NCI-H1105 treated with DMSO at 0.1 percent for 48 hours (cell line): ENCODE measurements at places on chromosomes 11 and 22.

- no peak for DNase-seq
These were observed 47.9 kb downstream of the ZNF280B start for GRCh38 chr22:22460635-22461034.

GRCh38 chr11:65672180-65672860 lies 9.6 kb upstream of the RELA start:
- no peak for DNase-seq

- DNase-seq, result no peak
These were observed 263.3 kb upstream of the SORL1-AS1 start for GRCh38 chr11:121716060-121716459.

- DNase-seq, result no peak
These were observed 7.0 kb upstream of the ARHGAP42 start for GRCh38 chr11:100680070-100680469.

DNA sequence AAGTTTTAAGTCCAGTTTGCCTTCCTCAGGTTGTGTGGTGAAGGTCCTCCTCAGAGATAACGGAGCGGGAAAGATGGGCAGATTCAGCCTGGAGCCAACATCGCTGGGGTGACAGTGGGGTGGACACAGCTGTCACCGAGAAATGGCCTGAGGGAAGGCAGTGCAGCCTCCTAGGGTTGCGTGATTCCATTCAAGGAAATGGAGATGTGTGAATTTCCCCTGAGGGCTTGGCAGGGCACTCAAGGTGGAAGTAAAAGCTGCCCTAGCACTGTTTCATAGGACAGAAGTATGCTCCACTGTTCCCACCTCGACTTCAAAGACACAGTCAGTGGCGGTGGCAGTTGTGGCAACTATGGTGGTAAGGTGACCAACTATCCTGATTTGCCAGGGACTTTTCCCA lies 15.4 kb upstream of the CAT start:
- DNase-seq, result no peak

DNA sequence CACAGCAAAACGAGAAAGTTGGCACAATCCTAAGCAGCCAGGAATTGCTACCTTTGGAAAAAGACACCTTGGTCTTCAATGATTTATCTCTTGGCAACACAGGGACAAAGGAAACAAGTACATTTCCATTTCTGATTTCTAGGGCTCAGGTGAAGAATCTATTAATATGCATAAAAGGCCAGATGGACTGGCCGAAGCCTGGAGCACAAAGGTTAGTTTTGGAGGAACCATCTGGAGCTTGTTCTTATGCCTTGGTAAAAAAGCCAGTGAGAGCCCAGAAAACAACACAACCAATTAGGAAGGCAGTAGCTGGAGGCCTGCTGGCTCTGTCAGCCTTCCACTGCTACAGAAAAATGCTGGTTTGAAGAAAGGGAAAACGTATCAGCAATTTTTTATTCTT lies 713.5 kb upstream of the API5 start:
- no peak for DNase-seq

GRCh38 chr11:120065876-120066275 lies 72.0 kb downstream of the TRIM29 start:
- no peak for DNase-seq

DNA sequence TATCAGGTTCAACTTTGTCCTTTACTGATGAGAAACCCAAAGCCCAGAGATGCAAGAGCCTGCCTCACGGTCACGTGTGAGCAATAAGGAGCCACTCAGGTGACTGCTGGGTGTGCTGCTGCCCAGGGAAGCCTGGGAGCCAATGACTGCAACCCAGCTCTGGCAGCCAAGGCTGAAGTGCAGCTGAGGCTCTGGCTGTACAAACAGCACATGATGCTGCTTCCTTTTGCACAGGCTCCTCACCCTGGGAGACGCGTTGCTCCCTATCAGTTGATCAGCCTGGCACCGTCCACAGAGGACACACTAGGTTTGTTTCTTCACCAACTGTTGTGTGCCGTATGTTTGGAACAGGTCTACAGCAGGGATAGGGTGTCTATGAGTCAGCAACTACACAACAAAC lies 168.7 kb downstream of the EFCAB6 start:
- DNase-seq, result no peak

DNA sequence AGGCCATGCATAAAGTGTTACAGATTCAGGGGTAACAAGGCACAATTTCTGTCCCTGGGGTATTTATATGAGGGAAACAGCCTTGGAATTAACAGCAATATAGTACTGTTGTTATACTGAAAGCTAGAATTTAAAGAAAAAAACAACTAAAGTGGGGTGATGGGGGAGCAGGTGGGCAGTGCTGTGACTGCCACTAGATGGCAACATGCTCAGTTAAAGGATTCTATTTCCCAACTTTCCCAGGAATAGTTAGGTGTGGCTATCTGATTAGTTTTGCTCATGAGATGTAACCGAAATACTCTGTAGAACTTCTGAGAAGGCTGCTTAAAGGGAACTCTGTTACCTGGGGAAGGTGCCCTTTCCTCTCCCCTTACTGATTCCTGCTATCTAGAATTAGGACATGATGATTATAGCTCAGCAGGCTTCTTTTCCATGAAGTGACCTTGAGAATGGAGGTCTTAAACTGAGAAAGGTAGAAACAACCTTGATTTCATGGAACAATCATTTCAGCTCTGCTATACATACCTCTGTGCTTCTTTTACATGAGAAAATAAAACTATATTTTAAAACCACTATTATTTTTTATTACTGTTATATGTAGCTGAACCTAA lies 102.6 kb downstream of the RELT start:
- peak; percentile 39 for DNase-seq

- peak; percentile 70 for DNase-seq
These were observed 28.2 kb downstream of the PHLDB1 start for GRCh38 chr11:118635642-118636041.

GRCh38 chr11:16814410-16815046 lies 76.1 kb downstream of the C11orf58 start:
- DNase-seq, result no peak

DNA sequence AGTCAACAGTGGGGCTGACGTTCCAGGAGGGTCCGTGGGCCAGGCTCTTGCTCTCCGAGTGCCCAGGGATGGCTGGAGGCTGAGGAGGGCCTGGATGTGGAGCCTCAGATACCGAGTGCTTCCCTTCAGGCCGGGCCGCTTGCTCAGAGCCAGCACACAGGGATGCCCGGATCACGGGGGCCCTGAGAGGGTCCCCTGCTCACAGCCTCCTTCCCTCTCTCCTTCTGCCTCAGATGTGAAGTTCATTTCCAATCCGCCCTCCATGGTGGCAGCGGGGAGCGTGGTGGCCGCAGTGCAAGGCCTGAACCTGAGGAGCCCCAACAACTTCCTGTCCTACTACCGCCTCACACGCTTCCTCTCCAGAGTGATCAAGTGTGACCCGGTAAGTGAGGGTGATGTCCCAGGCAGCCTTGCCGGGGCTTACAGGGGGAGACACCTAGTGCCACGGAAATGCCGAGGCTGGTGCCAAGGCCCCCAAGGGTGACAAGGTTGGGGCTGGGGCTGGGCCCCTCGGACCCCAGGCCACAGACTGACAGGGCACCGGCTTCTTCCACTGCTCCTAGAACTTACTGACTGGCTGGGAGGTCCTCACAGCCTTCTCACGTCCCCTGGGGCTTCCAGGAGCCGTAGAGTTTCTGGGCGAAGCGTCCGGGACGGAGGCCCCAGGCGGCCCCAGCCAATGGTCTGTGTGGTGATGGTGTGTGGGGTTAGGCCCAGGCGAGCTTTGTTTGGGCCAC lies 7.0 kb downstream of the CCND1 start:
- DNase-seq, result no peak

DNA sequence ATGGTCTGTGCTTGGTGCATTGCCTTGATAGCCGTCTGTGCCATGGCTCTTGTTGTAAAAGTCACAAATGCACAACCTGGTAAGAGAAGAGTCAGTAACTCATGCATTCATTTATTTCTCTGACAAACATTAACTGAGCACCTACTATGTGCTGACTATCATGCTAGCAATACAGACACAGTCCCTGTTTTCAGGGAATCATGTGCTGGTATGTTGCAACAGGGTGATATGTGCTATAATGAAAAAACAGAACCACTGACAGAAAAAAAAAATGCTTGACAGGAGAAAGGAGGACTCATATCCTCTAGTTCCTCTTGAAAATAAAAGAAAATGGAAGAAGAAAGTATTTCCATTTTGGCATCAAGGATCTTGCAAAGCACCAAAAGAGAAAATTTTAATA lies 34.5 kb upstream of the RAPSN start:
- DNase-seq, result no peak

GRCh38 chr22:41579997-41580355 lies 9.7 kb downstream of the PMM1 start:
- DNase-seq, result no peak

- no peak for DNase-seq
These were observed 461.4 kb upstream of the KIRREL3 start for GRCh38 chr11:127462065-127462344.

GRCh38 chr11:27902981-27903624 lies 202.8 kb upstream of the BDNF start:
- no peak for DNase-seq

- no peak for DNase-seq
These were observed 37.0 kb downstream of the GAB2 start for GRCh38 chr11:78380615-78381051.

DNA sequence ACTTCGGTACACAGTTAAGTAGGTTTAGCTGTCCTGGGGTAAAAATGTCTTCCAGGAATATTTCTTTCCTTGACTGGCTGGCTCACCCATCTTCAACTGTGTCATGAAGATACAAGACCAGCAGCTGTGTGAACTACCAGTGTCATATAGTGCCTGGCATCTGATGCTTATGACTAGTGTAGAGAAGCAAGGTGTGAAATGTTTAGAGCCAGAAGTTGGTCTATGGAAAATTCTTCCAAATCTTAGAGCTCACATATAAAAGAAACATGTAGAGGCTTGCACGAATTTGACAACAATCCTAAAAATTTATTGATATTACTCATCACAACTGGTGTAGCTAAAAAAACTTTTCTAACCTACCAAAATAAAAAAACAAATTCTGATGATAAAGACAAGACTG lies 54.4 kb downstream of the ARL14EP start:
- no peak for DNase-seq

DNA sequence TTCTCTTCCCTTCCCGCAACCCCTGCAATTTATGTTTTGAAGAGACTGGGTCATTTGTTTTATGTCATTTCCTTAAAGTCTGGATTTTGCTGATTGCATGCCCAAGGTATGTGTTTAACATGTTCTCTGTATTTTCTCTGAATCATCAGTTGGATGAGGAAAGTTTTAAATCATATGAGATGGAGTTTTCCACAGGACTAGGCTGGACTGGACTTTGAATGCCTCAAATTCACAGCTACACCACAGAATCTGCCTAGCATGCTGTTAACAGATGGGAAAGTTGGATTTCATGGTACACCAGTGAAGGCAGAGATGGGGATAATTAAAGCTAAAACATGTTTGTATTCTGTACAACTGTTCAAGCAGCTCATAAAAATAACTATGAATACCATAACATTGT lies 62.6 kb downstream of the CWC15 start:
- no peak for DNase-seq

DNA sequence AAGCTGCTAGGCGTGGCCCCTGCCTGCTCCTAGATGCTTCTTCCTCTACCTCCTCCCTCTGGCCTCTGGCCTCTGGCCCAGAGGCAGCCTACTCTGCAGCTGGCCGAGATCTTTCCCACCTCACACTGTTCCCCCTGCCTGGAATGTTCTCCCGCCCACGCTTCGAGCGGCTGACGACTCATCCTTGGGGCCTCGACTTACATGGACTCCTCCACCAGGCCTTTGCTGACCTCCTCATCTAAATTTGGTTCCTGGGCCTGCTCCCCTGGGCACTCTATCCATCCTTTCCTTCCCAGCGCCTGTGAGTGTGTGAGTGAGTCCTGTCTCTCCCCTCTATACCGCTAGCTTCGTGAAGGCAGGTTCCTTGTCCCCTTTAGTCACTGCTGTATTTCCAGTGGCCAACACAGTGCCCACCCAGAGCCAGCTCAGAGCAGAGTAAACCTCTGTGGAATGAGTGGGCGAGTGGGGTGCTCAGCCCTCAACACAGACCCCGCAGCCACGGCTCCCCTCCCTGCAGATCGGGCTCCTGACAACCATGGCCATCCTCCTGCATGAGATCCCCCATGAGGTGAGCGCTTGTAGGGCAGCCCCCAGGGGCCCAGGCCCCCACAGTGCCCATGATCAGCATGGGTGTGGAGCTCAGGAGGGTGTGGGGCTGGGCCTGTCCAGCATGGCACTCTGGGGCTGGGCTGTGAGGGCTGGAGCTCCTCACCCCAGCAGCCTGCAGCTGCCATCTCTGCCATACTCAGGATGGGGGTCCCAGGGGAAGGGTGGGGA lies 5.7 kb downstream of the SLC39A13 start:
- DNase-seq, result no peak

DNA sequence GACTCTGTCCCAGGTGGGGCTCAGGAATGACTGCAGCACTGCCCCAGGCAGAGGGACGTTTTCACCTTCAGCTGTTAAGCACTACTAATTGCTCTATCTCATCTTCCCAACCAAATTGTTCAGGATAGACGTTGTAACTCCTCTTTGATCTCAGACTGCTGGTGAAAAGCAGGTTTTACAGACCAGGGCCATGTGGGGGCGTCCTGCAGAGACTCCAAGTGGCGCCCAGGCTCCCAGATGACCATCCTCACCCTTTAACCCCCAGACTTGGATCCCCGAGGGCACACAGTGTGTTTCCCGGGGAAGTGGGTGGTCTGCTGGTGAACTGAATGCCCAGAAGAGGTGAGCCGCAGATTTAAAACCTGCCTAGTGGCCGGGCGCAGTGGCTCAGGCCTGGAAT lies 23.9 kb downstream of the FADD start:
- DNase-seq, result no peak

DNA sequence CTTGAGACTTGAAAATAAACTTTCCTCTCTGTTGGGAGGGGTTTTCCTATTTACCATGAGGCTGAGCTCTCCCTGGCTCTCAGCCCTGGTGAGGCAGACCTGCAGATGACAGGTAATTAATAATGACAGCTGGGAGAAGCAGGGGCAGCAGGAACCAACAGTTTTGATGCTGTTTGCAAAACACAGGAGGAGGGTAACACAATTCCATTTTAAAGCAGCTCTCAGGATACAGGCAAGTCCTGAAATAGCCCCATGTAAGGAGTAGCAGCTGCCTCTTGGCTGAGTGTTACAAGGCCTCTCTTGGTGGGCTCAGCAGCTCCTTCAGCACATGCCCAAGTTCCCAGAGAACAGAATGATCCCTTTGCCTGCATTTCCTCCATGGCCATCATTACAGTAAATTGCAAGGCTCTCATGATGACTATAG lies 13.3 kb downstream of the PARVA start:
- peak; percentile 90 for DNase-seq

- DNase-seq, result no peak
These were observed 83.7 kb downstream of the PHF21B start for GRCh38 chr22:44926124-44926475.

DNA sequence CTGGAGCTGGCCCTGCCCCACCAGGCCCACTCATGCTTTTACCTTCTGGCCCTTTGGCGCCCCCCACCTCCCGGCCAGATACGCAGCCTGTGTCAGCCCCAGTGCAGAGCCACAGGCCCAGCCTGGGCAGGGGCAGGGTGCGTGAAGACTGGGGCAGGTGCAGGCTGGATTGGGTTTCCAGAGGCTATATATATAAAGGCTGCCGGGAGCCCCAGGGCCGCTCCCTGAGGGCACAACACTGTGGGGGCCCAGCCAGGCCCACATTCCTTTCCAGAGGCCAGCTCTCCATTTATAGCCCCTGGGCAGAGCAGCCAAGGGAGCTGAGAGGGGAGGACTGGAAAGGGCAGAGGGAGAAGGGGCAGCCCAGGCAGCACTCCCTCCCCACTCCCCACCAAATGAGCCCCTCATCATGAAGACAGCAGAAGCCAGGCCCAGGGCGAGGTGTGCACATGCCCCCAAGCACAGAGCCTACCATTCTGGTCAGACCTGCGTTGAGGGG lies 5.0 kb upstream of the MYOD1 start:
- no peak for DNase-seq
